Stimulated activated CD8-positive, alpha-beta memory T cell treated with anti-CD3 and anti-CD28 coated beads, Interleukin-4, amount 100 ng/mL, for 1 hour (primary cell): ENCODE measurements at places on chromosomes 7 and 10.

DNA sequence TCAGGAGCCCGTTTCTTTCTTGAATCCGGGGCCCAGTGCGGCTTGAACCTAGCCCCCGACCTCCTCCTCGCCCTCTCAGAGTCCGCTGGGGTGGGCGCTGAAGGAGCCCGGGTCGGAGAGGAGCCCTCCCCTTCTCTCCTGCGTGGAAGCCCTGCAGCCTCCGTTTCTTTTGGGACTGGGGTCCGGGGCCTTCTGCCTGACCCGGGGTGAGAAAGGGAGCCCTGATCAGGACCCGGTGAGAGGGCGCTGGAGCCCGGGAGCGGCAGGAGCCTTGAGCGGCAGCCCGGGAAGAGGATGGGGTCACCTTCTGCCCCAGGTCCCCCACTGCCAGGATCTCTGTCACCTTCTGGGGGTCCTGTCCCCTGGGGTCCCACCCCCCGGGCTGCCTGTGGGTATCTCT is 162.3 kb downstream of the ZNF33B start:
- no peak for DNase-seq

DNA sequence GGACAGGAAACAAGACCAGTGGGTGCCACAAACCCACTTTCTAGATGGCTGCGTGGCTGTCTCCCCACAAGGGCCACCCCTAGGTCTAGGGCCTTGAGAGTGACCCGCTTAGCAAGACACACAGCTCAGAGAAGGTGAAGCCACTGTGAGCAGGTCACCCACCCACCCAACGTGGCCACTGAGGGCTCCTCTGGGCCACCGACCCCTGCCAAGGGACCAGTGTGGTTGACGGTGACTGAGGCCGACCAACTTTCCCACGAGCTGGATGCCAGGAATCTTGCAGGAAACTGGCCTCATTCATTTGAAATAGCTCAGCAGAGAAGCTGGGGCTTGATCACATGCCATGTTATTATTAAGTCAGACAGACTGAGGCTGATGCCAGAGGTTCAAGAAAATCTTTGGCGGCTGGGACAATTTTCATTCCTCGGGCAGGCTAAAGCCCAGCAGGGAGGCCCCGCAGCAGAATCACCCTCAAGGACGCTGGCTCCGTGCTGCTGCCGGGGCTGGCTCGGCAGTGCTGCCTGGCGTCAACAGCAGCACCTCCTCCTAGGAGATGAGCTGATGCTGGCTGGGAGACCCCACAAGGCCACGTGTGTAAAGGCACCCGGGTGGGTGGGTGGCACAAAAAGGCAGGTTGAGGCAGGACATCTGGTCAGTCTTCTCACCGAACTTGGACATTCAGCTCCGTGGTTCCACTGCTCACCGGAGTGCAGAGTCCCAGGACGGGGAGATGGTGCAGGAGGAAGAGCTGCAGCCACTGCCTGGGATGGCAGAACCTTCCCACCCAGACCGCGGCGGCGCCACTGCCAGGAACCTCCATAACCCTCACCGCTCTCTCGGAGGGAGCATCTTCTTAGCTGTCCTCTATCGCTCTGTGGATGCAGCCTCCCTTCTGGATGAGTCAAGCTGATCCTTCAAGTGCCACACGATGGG is 57.8 kb downstream of the ZRANB1 start:
- DNase-seq: no peak

DNA sequence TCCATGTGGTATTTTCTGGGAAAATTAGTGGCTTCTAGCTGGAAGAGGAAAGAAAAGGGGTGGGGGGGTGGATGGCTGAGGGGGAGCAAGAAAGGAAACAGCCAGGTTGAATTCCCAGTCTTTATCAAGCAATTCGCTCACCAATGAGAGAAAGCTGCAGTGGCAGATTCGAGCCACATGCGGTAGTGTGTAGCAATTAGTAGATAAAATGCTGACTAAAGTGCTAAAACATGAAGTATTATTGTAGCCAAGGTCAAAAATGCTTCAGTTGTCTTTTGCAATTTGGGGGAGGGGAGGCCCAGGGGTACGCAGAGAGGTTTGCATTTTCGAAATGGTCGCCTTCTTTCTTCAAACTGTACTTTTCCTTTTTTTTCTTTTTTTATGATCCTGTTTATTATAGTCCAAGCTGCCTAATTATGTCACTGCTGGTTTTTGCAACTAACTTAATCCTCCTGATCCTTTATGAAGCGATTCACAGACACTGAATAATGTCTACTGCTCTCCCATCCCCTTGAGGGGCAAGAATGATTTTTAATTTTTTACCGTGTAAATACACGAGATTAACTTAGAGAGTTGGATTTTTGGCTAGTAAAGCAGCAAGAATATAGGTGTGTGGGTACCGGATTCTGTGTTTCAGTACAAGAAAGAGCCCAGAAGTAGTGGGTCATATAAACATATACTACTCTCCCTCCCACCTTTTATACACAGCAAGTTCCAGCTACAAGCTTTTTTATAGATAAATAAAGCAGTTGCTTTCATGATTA is 3.6 kb upstream of the ARID5B start:
- DNase-seq: no peak

GRCh38 chr10:64093946-64094535 is 572.8 kb downstream of the REEP3 start:
- no peak for DNase-seq

- DNase-seq: no peak
Measured at GRCh38 chr10:69057261-69057950, 30.5 kb upstream of the SRGN start.

GRCh38 chr7:54145716-54146115 is 396.5 kb upstream of the VSTM2A start:
- DNase-seq: no peak

- DNase-seq: no peak
Measured at GRCh38 chr10:107480781-107481180, 316.3 kb upstream of the SORCS1 start.

DNA sequence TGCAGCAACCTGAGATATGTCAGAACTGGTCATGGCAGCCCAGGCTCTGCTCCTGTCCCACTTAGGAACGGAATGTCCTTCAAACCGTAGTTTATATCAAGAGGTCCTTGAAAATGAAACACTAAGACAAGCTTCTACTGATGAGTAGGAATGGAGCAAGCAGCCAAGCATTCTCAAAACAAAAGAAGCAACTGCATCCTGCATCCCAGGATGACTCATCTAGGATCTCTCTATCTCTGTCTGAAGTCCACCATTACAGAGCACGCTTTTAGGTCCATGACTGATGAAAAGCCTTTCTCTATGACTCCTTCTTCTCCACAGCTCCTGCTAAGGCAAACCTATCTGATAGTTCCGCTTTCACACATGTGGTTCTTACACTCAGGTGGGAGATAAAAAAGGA is 16.3 kb downstream of the MBL2 start:
- no peak for DNase-seq
